ENCODE measurements at places on chromosomes 11 and 22.

GRCh38 chr11:63629426-63629825, 15.2 kb upstream of the PLAAT3 start:
- no peak for DNase-seq

DNA sequence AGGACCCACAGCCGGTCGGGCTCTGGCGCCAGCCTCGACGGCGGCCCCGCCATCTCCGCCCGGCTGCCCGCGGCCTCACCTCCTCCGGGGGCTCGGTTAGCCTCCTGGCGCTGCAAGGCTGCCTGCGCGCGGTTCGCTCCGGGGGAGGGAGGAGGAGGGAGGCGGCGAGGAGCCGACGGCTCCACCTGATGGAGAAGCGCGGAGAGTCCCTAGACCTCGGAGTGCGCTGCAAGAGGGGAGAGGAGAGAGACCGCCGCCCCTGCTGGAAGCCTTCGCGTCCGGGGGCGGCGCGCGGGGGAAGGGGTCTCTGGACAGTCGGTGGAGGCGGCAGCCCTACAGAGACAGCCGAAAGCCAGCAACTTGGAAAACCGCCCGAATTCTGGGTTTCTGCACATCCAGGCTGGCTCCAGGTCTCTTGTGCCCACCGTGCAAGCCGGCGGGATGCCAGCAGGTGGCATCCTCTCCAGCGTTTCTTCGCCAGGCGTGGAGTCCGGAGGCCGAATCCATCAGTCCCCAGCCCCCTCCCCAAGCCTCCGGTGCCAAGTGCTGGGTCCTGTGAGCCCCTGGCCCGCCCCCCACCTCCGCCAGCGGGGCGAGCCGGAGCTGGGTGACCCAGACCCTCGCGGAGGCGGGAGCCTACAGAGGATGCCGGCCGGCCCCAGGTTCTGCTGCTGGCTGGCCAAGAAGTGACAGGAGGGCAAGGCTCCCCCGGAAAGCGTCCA, 2.9 kb upstream of the KIRREL3 start:
- no peak for DNase-seq

GRCh38 chr11:20459865-20460264, 72.3 kb downstream of the PRMT3 start:
- no peak for DNase-seq

DNA sequence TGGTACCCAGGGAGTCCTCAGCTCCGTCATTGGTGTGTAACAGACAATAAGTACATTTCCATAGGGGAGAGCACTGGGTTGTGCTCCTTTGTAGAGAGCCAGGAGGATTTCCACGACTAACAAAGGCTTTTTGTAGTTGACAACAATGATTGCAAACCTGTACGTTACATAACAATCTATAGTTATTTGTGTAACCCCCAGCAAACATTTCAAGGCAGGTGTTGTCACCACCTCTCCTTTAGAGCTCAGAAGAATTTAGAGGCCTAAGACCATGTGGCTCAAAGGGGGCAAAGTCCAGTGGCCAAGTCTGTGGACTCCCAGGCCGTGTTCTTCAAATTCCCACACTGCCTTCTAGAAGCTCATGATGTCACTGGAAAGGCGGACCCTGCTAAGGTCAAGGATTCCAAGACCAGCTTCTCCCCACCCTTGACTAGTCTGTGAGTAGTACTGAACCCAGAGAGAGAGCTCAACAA, 15.8 kb downstream of the RPL27A start:
- DNase-seq = no peak

DNA sequence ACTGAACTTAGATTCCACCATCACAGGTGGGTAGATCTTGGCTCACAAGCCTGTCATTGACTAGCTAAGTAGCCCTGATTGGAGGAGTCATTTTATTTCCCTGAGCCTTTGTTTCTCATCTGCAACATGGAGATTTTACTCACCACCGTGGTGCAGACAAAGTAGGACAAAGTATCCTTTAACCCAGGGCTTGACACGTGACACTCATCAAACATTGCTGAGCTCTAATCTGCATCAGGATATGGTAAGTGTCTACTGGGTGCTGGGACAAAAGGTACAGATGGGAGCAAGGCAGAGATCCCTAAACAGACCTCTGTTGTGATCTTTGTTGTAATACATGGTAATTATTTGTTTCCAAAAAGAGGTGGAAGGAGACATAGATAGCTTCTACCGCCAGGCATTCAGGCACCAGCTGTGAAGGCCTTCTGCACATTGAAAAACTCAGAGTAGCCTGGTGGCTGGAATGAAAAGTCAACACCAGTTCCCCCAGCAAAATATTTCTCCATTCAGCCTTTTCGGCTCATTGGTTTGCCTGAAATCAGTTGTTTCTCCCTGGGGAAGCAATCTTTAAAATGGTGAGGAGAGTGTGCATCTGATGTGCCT, 18.3 kb upstream of the MICAL2 start:
- DNase-seq = no peak

DNA sequence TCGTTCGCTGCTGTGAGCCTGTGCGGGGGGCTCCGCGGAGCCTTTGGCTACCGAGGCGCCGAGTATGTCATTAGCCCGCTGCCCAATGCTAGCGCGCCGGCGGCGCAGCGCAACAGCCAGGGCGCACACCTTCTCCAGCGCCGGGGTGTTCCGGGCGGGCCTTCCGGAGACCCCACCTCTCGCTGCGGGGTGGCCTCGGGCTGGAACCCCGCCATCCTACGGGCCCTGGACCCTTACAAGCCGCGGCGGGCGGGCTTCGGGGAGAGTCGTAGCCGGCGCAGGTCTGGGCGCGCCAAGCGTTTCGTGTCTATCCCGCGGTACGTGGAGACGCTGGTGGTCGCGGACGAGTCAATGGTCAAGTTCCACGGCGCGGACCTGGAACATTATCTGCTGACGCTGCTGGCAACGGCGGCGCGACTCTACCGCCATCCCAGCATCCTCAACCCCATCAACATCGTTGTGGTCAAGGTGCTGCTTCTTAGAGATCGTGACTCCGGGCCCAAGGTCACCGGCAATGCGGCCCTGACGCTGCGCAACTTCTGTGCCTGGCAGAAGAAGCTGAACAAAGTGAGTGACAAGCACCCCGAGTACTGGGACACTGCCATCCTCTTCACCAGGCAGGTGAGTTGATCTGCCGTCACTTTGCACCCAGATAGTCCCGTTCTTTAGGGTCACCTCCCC, 1.0 kb downstream of the ADAMTS15 start:
- no peak for DNase-seq

DNA sequence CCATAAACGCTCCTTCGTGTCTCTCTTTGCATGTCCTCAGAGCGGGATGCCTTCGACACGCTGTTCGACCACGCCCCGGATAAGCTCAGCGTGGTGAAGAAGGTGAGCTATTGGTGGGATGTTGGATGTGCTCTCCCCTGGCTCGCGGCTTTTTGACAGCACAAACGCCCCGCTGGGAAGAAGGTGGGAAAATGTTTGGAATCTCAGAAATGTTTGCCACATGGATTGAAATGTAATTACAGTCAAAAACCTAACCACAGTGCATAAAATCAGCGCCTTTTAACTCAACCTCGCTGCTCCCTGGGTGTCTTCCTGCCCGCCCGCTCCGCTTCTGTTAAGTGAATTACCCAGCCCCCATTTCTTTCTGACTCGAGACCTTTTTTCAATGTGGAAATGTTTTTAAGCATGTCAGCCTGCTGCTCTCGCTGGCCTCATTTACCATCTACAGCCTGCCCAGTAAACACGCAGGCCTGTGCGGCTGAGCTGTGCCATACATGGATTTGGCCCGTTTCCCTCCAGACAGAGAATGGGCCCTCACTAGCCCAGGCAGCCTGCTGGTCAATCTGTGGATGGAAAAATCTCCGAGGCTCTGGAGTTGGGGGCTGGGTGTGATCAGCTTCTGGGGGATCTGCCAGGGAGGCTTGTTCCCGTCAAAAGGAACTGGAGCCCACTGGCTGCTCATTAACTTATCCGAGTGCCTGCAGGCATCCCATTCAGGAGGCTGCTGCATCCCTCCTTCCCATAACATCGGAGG, 32.7 kb upstream of the PARVG start:
- no peak for DNase-seq

- DNase-seq = no peak
These were observed 37.5 kb downstream of the ARFGAP3 start for GRCh38 chr22:42819412-42820044.

DNA sequence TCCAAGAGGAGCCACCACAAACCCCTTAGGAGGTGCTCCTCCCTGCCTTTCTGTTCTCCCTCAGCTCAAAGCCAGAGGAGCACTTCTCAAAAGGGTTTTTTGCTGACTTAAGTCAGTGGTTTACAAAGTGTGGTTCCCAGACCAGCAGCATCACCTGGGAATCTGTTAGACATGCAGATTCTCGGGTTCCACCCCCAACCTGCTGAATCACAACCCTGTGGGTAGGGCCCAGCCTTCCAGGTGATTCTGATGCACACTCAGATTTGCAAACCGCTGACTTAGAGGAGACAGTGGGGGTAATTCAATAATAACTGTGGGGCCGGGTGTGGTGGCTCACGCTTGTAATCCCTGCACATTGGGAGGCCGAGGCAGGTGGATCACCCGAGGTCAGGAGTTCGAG, 22.8 kb downstream of the CREB3L1 start:
- DNase-seq = no peak

- no peak for DNase-seq
These were observed 181.1 kb upstream of the NECTIN1 start for GRCh38 chr11:119910051-119910450.

GRCh38 chr11:14471127-14471526, 28.5 kb downstream of the COPB1 start:
- no peak for DNase-seq

GRCh38 chr11:10735481-10736475, 15.3 kb upstream of the CTR9 start:
- peak; percentile 73 for DNase-seq

GRCh38 chr11:101881586-101881985, 33.2 kb upstream of the CEP126 start:
- no peak for DNase-seq

Measured in NCI-H2107 (cell line).